ENCODE measurements at places on chromosomes 7 and 10.

DNA sequence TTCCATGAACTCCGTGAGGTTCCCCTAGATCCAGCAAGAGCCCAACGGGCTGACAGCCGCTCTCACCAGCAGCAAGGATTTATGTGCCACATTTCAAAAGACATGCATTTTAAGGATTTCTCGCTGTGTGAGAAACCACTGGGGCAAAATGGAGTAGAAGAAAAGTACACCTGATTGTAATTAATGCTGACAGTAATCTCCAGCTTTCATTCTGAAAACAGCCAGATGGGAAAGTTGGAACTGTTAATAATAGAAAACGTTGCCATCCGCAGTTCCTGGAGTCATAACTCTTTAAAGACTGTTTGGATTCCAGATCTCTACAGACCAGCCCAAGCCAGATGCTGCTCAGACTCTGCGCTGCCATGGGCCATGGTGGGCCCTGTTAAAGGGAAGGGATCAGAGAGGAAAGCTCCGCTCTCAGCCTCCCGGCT, 216.9 kb upstream of the GLI3 start:
- DNase-seq, result peak; percentile 47

DNA sequence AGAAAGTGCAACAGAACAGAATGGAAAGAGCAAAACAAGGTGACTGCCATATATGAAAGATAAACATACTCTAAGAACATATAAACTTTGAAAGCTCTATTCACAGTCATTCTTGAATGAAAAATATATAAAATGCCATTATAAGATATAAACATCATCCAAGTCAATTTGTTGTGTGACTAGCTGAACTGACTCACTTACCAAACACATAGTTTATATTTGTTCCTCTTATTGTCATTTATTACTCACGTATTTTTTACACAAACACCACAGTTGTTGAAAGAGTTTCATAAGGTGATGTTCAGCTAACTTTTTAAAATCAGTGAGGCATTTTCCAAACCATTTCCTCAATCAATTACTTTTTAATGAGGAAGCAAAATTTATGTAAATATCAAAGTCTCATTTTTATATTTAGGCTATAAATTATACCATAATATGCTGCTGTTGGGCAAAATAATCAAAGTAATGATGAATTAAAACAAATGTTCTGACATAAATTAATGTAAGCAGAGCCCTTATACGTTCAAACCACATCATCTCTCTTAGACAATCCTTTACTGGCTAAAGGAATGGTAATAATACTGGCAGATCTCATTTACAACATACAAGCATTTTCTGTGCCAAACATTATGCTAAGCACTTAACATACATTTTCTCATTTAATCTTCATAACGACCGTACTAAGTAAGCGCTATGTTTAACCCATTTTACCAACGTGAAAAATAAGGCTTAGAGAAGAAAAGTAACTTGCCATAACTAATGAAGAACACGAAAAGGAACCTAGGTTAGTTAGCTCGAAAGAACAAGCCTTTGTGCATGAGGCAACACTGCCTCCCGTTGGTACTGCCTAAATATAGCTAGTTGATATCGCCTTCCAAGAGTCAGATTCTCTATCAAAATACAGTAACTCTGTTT, 7.3 kb downstream of the LRRN3 start:
- peak; percentile 38 for DNase-seq

DNA sequence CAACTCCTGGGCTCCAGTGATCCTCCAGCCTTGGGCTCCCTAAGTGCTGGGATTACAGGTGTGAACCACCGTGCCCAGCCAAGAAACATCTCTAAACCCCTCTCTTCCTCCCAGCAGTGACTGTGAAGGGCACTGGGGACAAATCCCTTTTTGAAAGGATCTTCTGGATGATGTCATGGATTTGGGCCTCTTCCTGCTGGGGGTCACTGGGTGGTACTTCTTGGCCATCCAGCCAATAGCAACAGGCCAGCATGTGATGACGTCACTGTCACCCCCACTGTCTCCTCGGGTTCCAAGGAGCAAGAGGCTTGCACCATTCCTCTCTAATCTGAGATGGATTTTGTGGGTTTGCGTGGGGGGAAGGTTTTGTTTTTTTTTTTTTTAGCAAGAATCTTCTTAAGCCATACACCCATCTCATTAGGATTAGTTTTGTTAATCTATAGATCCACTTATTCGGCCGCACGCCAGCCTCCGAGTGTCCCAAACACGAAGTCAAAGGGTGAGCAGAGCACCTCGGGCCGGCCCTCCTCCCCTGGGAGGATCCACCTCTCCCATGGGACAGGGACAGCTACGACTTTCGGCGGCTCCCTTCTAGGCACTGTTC, 29.4 kb upstream of the TNRC18 start:
- no peak for DNase-seq

GRCh38 chr7:43626695-43627094, 43.8 kb downstream of the STK17A start:
- DNase-seq, result no peak

- DNase-seq, result no peak
Observed at GRCh38 chr7:33591490-33591889, 313.8 kb upstream of the BMPER start.

DNA sequence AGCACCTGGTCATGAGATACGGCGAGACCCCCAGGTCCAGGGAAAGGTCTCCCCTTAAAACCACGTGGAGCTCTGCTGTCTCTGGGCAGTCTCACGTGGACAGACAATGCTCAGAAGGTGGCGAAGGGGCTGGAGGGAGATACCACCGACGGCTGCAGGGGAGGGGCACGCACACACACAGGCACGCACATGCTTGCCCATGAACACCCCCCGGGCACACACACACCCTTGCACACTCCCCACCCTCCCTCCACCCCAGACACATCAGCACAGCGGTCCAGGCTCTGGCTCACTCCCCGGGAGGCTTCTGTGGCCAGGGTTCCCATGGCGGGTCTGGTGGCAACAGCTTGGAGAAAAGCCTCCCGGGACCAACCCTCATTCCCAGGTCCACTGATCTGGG, 52.4 kb upstream of the TNRC18 start:
- no peak for DNase-seq

DNA sequence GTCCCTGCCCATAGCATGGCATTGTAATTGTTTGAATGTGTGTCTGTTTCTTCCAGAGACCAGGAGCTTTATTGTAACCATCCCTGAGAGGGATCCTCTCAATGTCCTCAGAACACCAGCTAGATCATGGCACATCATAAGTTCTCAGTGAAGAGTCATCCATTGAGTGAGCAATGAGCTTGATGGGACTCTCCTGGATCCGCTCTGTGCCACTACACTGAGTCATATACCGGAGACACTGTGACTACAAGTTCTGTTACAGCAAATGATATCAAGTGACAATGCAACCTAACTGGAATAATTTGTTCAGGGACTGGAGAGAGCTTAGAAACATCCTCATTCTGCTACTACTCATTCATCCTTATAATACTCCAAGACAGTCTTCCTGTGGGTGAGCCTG, 25.1 kb downstream of the MRPS24 start:
- DNase-seq, result no peak

GRCh38 chr7:32943252-32944030, 13.8 kb upstream of the FKBP9 start:
- DNase-seq, result no peak

- DNase-seq, result no peak
Observed at GRCh38 chr7:130988443-130988842, 254.4 kb upstream of the KLF14 start.

GRCh38 chr10:71283410-71283809, 35.6 kb upstream of the SLC29A3 start:
- DNase-seq, result no peak

- DNase-seq, result no peak
Observed at GRCh38 chr10:93393211-93393610, 88.9 kb downstream of the MYOF start.

- DNase-seq, result no peak
Observed at GRCh38 chr10:16727666-16728065, 89.6 kb downstream of the RSU1 start.

DNA sequence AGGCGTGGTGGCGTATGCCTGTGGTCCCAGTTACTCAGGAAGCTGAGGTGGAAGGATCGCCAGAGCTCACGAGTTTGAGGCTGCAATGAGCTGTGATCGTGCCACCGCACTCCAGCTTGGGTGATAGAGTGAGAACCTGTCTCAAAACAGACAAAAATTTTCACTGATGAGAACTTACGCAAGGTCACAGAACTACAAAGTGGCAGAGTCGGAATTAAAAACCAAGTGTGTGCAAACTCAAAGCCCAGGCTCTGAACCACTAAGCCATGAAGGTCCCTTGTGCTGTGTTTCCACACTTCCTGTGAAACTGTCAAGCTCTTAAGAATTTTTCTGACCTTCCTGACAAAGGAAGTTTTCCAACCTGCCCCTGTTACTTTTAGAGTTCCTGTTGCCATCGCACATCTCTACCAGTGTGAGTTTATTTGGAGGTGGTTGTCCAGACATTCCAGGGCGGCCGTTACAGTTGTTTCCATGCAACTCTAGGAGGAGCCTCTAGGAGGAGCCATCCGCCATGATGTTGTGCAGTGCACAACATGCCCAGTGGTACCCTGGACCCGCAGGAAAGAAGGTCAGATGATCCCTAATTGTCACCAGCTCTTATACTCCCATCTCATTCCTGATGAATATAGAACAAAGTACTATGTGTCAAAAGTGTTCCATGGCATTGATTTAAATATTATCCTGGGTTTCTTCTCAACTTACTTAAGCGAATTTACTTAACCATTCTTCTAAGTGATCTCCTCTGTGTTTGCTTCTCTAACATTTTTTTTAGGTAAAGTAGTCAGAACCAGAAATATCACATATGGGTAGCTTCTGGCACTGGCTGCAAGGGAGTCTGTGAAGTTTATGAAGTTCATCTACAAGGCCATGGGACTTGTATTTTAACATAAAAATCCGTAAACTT, 49.0 kb upstream of the LYZL1 start:
- no peak for DNase-seq

GRCh38 chr7:46387646-46388045, 466.6 kb upstream of the IGFBP3 start:
- DNase-seq, result no peak

- peak; percentile 40 for DNase-seq
Observed at GRCh38 chr7:68440866-68441265, 1157.4 kb upstream of the AUTS2 start.

- no peak for DNase-seq
Observed at GRCh38 chr7:27846388-27846787, 106.4 kb downstream of the TAX1BP1 start.

- DNase-seq, result no peak
Observed at GRCh38 chr10:130050721-130051120, 59.9 kb downstream of the C10orf143 start.

DNA sequence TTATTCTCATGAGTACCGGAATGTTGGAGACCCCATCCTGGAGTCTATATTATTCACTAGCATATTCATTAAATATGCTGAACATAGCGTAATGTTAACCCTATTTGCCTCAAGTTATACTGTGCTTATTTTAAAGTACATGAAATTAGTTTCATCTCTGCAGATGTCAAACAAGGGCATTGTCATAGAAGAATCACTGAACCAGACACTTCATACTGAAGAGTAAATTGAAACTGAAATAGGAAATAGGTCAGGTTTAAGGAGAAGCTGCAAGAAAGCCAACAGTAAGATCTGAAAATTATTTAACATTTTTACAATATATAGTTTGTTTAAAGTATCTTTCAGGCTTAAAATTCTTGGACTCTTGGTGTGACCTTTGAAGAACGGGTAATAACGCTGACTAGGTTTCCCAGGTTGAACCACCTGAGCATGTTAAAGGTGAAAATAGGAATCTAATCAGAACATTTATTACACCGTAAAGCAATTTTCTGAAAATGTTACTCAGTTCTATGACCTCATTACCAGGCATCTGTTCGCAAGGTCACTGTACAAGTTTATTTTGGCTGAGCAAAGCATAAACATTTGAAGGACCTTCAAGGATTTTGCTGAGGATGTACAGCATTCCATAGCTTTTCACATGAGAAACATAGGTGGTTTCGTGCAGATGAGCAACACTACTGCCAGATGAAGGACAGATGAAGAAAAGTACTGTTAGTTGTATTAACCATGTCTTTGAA, 82.7 kb downstream of the REEP3 start:
- no peak for DNase-seq

GRCh38 chr10:84521013-84521412, 192.6 kb downstream of the CCSER2 start:
- DNase-seq, result no peak

DNA sequence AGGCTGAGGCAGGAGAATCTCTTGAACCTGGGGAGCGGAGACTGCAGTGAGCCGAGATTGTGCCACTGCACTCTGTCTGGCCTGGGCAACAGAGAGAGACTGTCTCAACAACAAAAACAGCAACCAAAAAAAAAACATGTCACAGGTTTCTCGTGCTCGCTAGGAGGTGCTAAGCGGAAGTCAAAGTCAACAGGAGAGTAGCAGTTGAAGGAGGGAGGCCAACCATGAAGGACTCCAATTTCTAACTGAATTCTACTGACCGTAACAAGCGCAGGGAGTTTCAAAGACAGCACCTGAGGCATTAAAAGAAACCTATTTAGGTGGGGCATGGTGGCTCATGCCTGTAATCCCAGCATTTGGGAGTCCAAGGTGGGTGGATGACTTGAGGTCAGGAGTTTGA, 19.4 kb downstream of the KIN start:
- no peak for DNase-seq

- DNase-seq, result peak; percentile 70
Observed at GRCh38 chr10:94223702-94224370, 138.9 kb downstream of the NOC3L start.

- DNase-seq, result no peak
Observed at GRCh38 chr10:3592424-3592823, 192.6 kb downstream of the KLF6 start.

DNA sequence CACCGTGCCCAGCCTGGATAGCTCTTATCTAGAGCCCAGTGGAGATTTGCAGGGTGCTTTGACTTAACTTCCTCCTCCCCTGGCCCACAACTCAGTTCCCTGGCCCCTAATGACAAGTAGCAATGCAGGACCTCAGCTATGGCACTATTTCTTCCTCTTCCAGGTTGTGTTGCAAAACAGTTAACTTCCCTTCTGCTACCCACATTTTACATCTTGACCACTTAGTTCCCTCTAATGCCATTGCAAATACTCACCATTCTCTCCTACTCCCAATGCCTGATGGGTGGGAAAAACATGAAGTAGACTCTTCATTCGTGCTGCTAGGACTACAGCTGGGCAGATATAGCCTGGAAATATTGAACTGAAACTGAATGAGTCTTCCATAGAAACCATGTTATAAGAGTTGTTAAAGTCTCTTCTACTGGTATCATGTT, 39.1 kb upstream of the FGL2 start:
- no peak for DNase-seq

DNA sequence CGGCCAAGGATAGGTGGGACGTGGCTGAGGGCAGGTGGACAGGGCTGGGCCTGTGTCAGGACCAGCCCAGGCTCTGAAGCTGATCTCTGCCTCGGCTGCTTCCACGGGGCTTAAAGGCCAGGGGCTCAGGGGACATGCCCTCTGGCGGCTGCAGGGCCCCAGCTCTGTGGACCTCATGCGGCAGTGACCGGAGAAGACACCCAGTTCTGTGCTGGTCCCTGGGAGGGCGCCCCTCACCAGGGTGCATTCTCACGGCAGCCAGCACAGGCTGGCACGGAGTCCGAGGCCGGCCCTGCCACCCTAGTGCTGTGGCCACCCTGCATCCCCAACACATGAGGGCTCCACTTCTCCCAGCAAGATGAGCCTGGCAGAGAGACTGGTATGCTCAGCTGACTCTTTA, 30.3 kb downstream of the YKT6 start:
- DNase-seq, result no peak

GRCh38 chr7:101128040-101128834, 1.3 kb downstream of the SERPINE1 start:
- no peak for DNase-seq

GRCh38 chr7:118844748-118845147, 620.2 kb downstream of the ANKRD7 start:
- no peak for DNase-seq

Measured in right hindlimb (tissue), 1 donor.